CD8-positive, alpha-beta T cell (primary cell): ENCODE measurements at places on chromosomes 12 and 14.

GRCh38 chr12:122096591-122097149, 18.1 kb downstream of the MLXIP start:
- DNase-seq, result no peak

DNA sequence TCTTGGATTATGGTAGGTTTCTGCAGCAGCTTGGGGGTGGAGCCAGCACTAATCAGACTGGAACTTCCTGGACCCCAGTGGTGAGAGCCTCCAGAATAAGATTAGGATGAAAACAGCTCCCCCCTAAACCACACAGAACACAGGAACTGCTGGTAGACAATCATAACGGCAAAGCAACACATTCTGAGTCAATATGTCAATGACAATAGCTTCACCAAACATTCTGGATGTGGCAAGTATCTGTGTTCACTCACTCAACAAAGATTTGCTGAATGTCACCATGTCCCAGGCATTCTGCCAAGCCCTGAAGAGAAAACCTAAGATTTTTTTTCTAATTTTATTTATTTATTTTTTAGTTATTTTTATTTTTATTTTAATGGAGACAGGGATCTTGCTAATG, 65.2 kb downstream of the LRRC74A start:
- DNase-seq, result no peak

GRCh38 chr12:21296751-21297406, 37.8 kb downstream of the SLCO1A2 start:
- DNase-seq, result no peak

- DNase-seq, result no peak
These were observed 31.8 kb upstream of the WSCD2 start for GRCh38 chr12:108097160-108097911.

DNA sequence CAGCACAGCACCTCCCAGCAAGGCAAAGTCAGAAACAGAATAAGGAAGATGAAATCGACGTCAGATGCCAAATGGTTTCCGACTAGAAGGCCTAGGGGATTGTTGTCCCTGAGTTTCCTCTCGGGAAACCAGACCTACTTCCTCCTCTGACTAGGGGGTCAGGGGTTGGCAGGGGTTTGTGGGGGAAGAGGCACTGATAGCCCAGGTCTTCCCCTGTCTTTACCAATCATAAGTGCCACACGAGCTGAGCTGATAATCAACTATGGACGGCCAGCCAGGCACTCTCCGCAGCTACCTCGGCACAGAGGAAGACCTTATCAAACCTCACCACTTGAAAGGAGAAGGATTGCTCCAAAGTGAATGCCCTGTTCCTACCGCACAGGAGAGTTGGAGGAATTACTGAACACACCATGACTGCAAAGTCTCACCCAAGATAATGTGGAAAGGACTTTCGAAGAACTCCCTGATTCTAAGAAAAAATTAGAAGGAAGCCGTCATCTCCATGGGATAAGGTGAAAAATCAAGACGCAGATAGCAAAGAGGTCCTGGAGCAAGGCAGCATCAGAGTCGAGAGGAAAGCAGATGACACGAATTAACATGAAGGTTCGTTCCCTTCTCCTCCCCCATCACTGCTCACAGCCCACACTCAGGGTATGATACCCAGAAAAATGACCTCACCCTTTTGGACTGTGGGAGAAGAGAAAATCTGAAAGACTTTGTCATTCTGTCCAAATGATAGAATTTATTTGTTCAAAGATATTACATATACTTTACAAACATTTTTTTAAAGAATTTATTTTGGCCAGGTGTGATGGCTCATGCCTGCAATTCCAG, 77.7 kb upstream of the MED13L start:
- no peak for DNase-seq

DNA sequence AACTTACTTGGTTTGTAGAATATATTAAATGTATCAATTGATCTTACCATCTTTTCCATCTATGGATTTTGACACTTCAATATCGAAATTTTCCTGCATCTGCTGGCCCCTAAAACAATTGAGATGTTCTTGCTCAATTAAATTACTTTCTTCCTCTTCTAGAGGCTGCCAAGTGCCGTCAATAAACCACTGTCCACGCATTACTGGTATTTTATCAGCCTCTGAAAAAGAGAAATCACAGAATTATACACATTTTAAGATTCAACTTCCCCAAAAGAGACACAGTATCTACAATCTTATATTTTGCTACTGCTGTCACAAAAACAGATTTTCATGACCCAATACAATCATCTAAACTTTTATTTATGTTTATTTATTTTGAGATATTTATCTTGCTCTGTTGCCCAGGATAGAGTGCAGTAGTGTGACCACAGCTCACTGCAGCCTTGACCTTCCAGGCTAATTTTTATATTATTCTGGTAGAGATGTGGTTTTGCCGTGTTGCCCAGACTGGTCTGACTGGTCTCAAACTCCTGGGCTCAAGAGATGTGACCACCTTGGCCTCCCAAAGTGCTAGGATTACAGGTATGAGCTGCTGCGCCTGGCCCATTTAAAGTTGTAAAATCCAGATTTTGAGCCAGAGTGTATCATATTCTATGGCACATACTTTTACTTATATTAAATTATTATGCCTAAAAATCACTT, 49.3 kb downstream of the DDHD1 start:
- no peak for DNase-seq

DNA sequence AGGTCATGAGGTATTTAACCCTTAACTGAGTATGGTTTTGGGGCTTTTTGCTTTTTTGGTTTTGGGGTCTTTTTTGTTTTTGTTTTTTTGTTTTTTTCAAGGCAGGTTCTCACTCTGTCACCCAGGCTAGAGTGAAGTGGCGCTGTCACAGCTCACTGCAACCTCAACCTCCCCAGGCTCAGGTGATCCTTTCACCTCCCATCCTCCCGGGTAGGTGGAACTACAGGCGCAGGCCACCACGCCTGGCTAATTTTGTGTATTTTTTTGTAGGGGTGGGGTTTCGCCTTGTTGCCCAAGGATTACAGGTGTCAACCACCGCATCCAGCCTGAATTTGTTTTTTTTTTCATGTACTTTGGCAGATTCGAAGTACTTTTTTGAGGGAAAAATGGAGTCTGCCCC, 19.9 kb downstream of the RAP1B start:
- DNase-seq, result no peak

DNA sequence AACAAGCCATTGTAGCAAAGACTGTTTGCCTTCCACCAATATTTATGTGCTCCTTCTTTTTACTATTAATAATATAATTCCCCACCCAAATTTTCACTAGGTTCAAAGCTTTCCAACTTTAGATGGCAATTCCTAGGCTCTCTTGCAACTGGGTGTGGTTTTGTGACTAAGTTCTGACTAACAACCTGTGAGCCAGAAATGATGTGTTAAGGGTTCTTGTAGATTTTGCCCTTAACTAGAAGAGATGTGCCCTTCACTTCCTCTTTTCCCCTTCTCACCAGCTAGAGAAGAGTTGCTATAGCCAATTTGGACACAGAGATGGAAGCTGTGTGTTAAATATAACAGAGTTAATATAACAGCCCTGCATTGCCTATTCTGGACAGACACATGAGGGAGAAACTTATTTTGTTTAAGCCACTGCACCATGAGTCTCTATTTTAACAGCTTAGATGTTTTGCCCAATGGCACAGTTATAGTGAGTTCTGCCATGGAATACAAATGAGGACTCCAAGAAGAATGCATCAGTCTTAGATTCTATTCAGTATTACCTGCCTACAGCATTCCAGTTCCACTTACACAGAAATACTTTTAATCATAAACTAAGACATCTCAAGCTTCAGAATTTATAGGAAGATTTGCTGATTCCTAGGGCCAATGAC, 216.2 kb downstream of the DUSP6 start:
- no peak for DNase-seq

DNA sequence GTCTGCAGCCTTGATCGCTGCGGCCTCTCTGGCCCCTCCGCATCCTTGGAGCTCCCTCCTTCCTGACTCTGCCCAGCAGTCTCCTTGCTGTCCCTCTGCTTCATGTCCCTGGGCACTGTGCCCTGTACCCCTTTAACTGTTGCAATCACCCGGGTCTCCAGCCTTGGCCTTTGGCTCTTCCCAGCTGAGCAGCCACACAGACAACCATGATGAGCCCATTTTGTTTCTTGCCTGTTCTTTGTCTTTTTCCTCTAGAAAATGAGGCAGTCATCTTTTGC, 40.6 kb upstream of the MEG3 start:
- no peak for DNase-seq

GRCh38 chr14:98270201-98270600, 1001.8 kb downstream of the BCL11B start:
- DNase-seq, result no peak

- DNase-seq, result no peak
These were observed 12.1 kb downstream of the SYNE3 start for GRCh38 chr14:95504135-95505029.

- DNase-seq, result no peak
These were observed 571.7 kb downstream of the DIO2 start for GRCh38 chr14:79639613-79640012.
